Activated CD4-positive, alpha-beta T cell treated with anti-CD3 and anti-CD28 coated beads, Interleukin-2, amount 10 ng/mL, durations not matched to agents 7 days and 5 days (primary cell): ENCODE measurements at places on chromosomes 7 and 10. TPM values are rescaled to one million over a fixed set of nuclear protein-coding genes. Genes with fewer than 3 reads are reported as not detected.
A peak's percentile ranks its signal among the peaks of the same experiment; 100 is the strongest.

PPP1R17 gene
- total RNA-seq: not detected

SGCE gene
- not detected for total RNA-seq

DNA sequence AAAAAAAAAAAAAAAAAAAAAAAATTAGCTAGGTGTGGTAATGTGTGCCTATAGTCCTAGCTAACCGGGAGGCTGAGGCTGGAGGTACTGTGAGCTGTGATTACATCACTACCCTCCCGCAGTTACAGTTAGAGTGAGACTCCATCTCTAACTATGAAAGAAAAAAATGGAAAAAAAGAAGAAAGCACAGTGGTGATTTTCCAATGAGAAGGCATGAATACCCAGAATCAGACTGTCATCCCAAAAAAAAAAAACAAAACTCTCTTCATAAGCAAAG lies 269.9 kb upstream of the MKLN1 start:
- peak; percentile 67 for DNase-seq

DNA sequence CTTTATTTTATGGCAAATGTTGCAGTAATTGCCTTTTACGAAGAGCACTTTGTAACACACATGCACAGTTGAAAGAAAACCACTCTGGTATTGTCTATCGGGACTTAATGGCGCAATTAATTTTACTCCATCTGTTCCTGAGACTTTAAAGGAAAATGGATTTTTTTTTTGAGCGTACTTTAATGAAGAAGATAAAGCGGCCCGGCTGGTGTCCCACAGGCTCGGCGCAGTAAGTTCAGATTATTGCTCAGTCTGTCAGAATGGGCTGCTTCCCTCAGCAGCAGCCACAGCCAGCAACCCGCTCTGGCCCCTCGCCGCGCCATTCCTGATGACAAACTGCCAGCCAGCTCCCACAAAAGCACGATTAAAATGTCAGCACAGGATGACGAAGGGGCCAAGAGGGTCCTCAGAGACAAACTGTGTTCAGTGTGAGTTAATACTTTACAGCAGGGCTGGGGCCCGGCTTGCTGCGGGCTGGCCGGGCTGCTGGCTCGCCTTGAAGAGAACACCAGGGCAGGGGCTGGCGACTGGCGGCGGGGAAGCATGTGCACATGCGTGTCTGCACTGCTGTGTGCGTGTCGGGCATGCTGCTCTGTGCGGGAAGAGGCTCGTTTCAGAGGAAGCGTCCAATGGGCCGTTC lies 501.0 kb upstream of the GALNT17 start:
- no peak for DNase-seq

DNA sequence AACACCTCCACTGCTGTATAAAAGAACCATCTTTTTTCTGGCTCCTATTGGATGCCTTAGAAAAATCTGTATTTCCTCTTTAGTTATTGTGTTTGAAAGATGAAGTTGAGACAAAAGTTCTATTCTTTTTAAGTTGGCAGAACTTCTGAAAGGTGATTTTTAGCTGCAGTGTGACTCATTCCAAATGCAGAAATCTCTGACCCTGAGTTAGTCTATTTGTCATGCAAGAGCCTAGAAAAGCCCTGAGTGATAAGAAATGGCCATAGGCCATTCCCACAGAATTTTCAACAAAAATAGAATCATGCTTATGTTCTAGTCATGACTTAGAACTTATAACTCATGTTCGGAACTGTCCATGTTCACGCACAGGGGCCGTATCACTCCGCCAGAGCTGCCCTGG lies 89.1 kb downstream of the EGFR start:
- DNase-seq: no peak

- DNase-seq: no peak
These were observed 110.6 kb upstream of the SAMD8 start for GRCh38 chr10:75000748-75001321.
